NCI-H187 (cell line): ENCODE measurements at places on chromosomes 5 and 9.

- DNase-seq = no peak
Observed at GRCh38 chr9:84856181-84856632, 186.7 kb downstream of the NTRK2 start.

GRCh38 chr5:69492391-69492922 is at the start of gene OCLN:
TSS of gene OCLN (plus strand) at chr5:69492790. CDS start at chr5:69504245, 11,455 bp downstream.
- DNase-seq = peak; percentile 54

DNA sequence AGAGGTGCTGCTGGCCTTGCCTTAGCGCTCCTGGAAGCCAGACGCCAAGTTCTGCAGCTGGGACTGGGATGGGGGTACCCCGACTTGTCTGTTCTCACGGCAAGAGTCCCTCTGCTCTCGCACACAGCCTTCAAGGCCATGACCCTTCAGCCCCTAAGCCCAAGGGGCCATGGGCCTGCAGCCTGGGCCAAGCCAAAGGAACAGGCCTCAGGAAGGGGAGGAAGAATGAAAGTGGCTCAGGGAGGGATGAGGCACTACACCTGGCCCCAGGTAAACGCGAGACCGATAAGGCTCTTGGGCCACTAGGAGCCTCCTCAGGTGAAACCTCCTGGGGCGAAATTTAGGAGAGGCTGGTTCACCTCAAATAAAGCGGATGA is 3.9 kb downstream of the EBF1 start:
- no peak for DNase-seq

DNA sequence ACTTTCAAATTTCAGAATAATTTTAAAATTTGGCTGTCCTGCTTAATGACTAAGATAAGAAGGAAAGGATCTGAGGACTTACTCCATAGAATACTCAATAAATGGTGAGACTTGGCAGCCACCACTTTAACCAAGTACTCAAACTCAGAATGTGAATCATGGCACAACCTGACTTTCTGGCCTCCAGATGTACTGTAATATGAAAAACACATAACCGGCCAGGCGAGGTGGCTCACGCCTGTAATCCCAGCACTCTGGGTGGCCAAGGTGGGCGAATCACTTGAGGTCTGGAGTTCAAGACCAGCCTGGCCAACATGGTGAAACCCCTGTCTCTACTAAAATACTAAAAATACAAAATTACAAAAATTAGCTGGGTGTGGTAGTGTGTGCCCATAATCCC is 10.0 kb upstream of the MARCHF6 start:
- DNase-seq = no peak

DNA sequence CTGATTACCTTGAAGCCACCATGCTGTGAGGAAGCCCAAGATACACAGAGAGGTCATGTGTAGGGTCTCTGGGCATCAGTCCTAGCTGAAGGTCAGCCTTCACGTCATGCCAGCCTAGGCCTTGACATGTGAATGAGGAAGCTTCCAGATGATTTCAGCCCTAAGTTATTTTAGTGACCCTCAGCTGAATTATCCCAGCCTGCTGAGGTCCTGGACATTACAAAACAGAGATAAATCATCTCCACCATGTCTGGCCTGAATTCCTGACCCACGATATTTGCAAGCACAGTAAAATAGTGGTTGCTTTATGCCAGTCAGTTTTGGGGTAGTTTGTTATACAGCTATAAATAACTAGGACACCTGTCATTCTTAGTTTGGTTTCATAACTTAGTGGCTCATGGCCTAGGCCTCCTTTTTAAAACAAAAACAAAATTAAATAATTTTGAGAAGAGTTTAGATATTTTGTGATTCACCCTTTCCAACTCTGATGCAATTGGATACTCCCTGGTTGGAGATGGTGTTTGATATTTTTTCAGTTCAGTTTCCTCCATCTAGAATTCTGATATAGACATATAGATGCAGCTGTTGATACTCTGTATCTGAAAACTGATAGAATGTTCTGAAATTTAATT is 571.3 kb upstream of the CLINT1 start:
- no peak for DNase-seq

- DNase-seq = no peak
Observed at GRCh38 chr9:112288029-112288428, 45.4 kb downstream of the PTBP3 start.

GRCh38 chr9:8693464-8693863 is 893.9 kb upstream of the DMAC1 start:
- DNase-seq = no peak

- no peak for DNase-seq
Observed at GRCh38 chr5:96199713-96200183, 233.3 kb downstream of the PCSK1 start.

- peak; percentile 80 for DNase-seq
Observed at GRCh38 chr5:175464074-175464941, 14.1 kb upstream of the SFXN1 start.

DNA sequence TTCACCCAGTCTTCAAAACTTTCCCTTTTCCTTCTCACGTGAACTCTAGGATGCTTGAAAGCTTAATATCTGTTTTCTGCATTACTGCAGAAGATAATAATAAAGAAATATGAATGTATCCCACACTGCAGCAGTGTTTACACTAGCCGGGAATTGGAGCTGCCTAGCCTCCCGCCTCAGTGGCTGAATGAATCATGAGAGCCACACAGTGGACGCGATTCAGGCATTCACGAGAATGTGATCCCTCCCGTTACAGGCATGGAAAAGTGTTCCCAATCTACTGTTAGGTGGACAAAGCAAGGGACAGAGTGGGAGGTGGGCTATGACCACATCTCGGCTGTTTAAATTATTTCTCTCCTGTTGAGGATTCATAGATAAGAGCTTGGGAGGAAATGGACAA is 69.4 kb upstream of the CTSL start:
- no peak for DNase-seq

GRCh38 chr5:146796911-146797310 is 81.6 kb downstream of the PPP2R2B start:
- DNase-seq = no peak

- DNase-seq = no peak
Observed at GRCh38 chr5:50873595-50874277, 207.3 kb downstream of the PARP8 start.

GRCh38 chr9:74770508-74771261 is 117.0 kb downstream of the TRPM6 start:
- no peak for DNase-seq

DNA sequence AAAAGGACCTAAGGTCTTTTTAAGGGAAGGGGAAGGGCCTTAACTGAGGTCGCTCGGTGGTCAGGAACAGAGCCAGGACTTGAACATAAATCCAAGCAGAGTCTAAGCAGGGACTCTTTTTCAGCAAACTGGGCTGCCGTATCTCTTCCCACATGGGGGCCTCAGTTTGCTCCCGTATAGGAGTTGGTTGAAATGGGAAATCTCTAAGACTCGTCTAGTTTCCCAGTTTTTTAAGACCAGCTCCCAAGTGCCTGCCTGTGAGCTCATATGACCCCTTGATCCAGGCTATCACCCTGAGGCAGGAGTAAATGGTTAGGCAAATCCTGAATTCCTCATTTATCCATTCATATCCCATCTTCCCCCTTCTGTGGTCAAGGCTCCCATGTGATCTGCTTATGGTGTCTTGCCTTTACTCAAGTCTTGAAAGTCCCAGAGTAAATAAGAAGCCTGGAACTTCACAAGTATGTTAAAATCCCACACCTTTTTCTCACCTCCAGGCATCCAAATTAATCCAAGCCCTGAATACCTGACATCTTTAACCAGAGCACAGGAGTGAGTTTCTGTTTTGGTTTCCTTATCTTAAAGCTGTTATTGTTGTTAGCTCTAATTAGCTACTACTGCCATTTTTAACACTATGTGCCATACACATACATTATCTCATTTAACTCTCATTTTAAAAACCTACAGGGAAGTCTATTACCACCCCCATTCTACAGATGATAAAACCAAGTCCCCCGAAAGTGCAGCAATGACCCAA is 3.0 kb downstream of the ARSI start:
- DNase-seq = no peak

- no peak for DNase-seq
Observed at GRCh38 chr5:172959824-172960799, 888 bp downstream of the RPL26L1 start.

DNA sequence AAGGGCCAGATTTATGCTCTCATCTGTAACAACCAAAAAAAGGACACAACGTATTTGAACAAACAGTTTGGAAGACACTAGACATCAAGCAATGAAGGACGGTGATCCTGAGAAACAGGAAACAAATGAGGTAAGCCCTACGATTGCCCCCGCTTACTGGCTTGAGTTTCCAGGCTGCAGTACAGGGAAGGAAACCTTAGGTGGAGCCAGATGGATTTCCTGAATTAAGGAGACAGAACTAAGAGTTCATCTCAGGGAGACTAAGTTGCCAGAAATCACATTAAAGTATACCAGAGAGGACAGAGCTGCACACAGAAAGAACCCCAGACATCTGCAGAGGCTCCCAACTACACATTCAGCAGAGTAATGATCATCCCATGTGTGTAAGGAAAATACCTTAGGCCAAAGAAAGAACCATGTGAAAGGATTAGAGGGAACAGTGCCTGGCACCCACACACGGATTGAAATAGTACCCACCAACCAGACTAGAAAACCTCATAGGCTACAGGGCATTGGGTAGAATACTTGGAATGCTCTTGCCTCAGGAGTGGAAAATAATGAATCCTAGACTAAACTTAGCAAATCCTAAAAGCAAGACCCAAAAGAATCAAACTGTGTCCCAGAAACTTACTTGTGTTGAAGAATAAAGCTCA is 99.3 kb upstream of the NIPBL start:
- DNase-seq = no peak

GRCh38 chr9:114028646-114029045 is 49.5 kb downstream of the AMBP start:
- no peak for DNase-seq

DNA sequence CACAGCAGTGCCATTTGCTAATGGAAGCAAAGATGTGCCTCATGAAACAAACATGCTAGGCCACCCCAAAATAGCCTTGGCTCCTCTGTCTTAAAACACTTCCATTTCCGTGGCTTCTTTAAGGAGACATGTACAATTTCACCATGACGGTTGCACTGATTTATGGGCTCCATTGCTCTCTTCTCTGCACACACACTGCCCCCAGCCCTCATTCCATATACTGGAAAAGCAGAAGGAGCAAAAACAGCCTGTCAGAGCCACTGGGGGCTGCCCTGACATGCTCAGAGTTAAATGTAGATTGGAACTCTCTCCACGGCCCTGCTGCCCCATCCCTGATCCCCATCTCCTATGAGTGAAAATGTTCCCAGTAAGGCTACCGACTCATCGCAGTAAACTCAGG is 114.8 kb downstream of the ROR2 start:
- DNase-seq = no peak

- no peak for DNase-seq
Observed at GRCh38 chr5:137815202-137815990, 52.3 kb upstream of the MYOT start.

DNA sequence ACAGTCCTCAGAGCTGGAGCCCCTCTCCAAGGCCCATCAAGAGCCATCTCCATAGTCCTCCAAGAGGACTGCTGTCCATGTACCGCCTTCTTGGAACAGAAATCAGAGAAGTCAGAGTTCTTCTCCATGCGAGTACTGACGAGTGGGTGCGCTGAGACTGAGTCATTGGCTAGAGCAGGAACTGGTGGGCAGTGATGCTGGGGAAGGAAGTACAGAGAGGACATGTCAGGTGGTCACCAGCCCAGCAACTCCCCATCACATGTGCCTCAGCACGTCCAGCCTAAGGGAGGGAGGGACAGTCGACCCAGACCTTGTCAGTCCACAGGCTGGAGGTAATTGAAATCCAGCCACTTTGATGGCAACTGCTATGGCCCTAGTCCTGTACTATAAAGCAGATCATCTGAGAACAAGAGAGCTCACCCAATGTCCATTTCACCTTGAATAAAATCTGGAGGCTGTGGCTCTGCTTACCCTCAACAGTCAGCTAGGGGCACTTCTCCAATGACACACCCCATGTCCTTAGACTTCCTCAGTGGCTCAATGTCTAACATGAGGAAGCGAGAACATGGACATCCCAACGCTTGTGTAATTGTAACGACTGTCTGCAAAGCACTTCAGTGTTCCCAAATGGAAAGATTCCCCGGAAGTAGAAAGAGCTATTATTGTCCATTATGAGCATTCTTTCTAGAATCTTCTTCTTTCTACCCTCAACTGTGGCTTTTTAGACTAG is 15.0 kb upstream of the FBP1 start:
- no peak for DNase-seq

DNA sequence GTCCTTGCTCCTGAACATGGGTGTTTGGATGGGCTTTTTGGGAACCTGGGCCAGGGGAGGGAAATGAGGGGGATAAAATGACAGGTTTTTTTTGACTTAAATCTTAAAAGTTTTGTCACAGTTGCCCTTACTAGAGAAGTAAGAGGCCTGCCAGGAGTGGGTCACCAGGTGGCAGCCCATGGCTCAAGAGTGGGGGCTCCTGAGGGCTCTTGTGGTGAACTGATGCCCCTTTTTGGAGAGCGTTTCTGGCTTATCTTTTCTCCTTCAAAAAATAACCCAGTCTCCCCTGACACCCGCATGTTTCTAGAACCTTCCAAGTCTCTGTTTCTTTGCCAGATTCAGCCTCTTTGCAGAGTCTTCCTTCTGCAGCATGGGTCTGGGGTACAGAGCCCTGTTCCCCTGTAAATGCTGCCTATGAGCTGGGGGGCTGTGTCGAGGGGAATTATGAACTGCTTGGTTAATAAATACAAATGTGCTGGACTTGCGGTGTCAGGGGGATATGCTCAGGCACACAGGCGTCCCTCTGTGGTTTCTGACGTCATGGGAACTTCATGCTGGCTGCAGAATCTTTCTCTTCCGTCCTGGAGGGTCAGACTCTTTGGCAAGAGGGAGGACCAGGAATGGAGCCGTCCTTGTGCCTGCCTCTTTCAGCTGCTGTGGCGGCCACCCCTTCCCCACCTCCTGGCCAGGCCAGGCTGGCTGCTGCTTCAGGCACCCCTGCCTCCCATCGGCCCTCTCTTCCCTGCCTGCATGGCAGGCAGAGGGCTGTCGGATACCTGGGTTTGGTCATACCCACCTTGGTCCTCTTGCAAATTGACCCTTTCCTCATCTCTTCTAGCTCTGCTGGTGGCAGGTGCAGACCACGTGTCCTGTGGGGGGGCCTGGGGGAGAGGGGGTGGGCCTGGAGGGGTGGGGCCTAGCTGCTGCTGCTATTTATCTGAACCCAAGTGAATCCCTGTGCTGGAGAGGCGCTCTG is 30.1 kb downstream of the PTPA start:
- DNase-seq = no peak

GRCh38 chr5:54421976-54422375 is 33.5 kb upstream of the HSPB3 start:
- no peak for DNase-seq

DNA sequence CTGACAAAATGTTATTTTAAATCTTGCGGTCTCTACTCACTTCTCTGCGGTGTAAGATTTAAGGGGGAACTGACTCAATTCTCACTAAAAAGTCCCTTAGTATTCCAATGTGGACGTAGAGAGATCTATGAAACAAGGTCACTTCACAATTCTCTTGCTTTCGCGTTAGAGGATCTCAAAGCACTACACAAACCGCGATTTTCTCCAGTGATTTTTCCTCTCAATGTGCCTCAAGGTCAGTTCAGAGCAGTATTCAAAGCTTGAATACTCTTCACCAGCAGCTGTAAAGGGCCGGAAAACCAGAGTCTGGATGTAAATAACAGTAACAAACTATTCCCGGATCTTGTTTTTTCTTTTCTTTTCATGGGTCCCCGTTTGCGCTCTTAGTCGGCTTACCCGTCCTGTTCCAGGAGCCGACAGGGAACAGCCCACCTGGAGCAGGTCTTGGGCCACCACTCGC is 128.2 kb downstream of the TMEM161B start:
- DNase-seq = no peak

GRCh38 chr9:99822806-99823591 is 1.3 kb downstream of the NR4A3 start:
- DNase-seq = no peak

- no peak for DNase-seq
Observed at GRCh38 chr9:109016132-109016531, 2.8 kb upstream of the CTNNAL1 start.
